ENCODE measurements at places on chromosomes 2 and 18. TPM values are rescaled to one million over a fixed set of nuclear protein-coding genes. Genes with fewer than 3 reads are reported as not detected.

The FAM237A gene
- not detected for total RNA-seq

The HMSD gene
- total RNA-seq = not detected

The ACTG2 gene
- 41.2 TPM for total RNA-seq

The STPG4 gene
- not detected for total RNA-seq

The SLC11A1 gene
- 2.8 TPM for total RNA-seq

The RAPGEF4 gene
- total RNA-seq = 4.8 TPM

DNA sequence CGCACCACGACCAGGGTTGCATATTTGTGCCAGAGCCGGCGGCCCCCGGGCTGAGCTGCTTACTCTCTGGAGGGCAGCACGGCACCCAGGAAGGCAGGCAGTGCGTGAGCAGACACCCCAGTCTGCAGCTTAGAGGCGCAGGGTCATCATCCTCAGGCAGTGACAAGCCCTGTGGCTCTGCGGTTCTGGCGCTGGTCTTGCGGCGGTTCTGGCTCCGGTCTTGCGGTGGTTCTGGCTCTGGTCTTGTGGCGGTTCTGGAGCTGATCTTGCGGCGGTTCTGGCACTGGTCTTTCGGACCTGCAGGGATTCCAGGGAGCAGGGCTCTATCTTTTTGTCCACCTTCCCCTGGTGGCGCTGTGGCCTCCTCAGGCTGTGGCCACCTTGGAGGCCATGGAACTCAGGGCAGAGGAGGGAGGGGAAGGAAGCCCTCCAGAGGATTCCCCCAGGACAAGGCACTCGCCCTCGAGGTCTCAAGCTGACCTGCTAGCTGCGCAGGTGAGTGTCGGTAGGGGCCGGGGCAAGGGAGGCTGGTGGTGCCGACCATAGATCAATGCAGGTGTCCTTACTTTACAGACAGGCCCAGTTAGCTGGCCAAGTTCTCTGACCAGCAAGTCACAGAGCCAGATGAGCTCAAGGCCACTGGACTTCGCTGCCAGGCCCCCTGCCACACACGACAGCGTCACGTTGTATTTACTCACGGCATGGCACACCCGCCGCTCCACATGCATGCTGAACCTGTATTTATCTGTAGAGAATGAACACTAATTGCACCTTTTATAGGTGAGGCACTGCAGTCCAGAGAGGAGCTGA lies 14.9 kb downstream of the ESPNL start:
- no peaks in the 10 kb centered on the region for H3K4me1 ChIP-seq
- H3K4me3 ChIP-seq = no peak overlapping the region
- no peaks in the 10 kb centered on the region for H3K36me3 ChIP-seq
- DNase-seq = peak; percentile 34

DNA sequence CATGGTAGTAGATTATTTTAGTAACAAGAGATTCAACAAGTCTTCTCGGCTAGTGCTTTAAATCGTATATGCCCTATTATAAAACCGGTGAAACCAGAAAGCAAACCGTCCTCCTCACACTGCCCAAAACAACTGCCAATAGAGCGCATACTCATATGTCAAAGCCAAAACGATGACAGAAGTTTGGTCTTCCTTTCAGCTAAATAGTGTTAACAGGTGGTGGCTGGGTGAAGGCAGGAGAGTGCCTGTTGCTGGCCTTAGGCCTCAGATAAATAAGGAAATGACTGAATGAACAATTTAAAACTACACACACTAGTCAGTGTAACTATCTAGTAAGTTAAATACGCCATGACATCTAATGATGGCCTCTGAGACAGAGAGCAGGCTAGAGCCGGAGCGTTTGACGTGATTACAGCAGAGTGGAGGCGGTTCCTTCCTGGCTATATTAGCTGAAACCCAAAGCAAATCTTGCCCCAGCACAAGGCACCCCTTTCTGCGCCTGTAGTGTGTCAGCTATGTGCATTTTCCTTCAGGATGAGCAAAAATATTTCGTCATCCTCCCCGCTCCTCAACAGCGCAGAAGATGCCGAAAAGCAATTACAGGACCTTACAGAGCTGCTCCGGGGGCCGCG lies 1.6 kb downstream of the LONRF2 start:
- peak overlapping the region; percentile 54 for H3K4me3 ChIP-seq
- DNase-seq = no peak
- H3K4me1 ChIP-seq = peaks cover 10% of the 10 kb centered on the region
- no peak overlapping the region for H3K27ac ChIP-seq
- H3K36me3 ChIP-seq = no peaks in the 10 kb centered on the region
- H3K27me3 ChIP-seq = no peaks in the 10 kb centered on the region

DNA sequence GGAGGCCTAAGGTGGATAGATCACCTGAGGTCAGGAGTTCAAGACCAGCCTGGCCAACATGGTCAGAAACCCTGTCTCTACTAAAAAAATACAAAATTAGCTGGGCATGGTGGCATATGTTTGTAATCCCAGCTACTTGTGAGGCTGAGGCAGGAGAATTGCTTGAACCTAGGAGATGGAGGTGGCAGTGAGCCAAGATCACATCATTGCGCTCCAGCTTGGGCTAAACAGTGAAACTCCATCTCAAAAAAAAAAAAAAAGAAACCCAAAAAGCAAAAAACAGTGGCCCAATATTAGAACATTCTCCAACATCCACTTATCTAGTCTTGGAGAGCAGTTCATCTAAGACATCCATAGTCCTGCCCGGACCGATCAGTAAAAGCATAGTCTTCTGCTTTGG lies 260.4 kb downstream of the MREG start:
- no peak overlapping the region for H3K4me3 ChIP-seq
- peaks cover 24% of the 10 kb centered on the region for H3K4me1 ChIP-seq
- H3K27ac ChIP-seq = no peak overlapping the region
- no peaks in the 10 kb centered on the region for H3K27me3 ChIP-seq
- H3K36me3 ChIP-seq = no peaks in the 10 kb centered on the region

- no peaks in the 10 kb centered on the region for H3K27me3 ChIP-seq
- no peak for DNase-seq
- no peak overlapping the region for H3K27ac ChIP-seq
- H3K4me3 ChIP-seq = no peak overlapping the region
- H3K4me1 ChIP-seq = no peaks in the 10 kb centered on the region
Observed at GRCh38 chr2:75517547-75518230, 43.0 kb downstream of the EVA1A start.

DNA sequence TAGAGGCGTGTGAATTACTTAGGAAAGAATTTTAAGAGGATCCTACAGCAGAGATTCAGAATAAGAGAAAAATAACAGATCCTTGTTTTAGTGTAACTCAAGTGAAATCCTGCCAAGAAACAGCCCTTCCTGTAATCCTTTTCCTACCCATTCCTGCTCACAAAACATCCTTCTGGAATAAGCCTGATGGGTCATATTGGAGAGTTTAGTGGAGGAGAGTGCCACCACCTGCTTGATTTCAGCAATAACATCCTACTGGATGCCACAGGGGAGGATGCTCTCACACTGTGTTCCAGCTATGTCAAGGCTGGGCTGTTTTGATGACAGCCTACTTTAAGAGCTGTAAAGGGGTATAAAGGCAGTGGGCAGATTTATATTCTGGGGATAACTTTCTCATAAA lies 54.8 kb upstream of the CCDC178 start:
- H3K27ac ChIP-seq = no peak overlapping the region
- no peak overlapping the region for H3K4me3 ChIP-seq
- no peaks in the 10 kb centered on the region for H3K27me3 ChIP-seq
- no peak for DNase-seq

DNA sequence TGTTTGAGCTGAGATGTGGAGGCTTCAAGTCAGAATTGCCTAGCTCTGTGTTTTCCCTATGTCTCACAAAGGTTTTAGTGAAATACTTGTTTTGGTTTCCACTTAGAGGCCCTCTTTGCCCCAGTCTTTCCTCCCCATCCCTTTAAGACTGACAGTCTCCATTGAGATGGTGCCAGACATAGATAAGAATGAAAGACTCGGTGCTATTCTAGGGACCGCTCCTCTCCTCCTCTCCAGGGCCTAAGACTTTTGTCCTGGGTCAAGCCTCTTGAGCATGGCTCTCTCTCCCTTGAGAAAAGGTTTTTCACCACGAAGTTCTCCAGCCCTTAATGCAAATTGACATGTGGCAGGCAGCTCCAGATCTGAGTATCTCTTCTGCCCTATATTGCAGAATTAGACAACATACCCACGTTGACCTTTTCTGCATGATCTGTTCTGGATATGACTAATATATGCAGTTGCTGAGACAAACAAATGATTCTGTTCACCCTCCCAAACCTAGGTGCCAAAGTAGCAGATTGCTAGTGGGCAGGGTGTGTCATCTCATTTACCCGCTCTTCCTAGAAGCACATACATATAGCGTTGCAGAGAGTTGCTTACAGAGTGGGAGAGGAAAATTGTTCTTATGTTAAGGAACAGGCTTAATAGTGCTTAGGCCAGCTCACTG lies 47.5 kb upstream of the ACSL3 start:
- no peaks in the 10 kb centered on the region for H3K4me1 ChIP-seq
- no peak for DNase-seq
- H3K27ac ChIP-seq = no peak overlapping the region
- H3K27me3 ChIP-seq = no peaks in the 10 kb centered on the region

GRCh38 chr2:149160195-149160594 lies 121.7 kb downstream of the LYPD6B start:
- no peak overlapping the region for H3K4me3 ChIP-seq
- H3K4me1 ChIP-seq = no peaks in the 10 kb centered on the region
- DNase-seq = no peak
- no peaks in the 10 kb centered on the region for H3K27me3 ChIP-seq
- H3K27ac ChIP-seq = no peak overlapping the region

- no peaks in the 10 kb centered on the region for H3K36me3 ChIP-seq
- DNase-seq = no peak
- no peaks in the 10 kb centered on the region for H3K4me1 ChIP-seq
- H3K4me3 ChIP-seq = no peak overlapping the region
Observed at GRCh38 chr2:109242654-109243331, 113.8 kb downstream of the SH3RF3 start.

DNA sequence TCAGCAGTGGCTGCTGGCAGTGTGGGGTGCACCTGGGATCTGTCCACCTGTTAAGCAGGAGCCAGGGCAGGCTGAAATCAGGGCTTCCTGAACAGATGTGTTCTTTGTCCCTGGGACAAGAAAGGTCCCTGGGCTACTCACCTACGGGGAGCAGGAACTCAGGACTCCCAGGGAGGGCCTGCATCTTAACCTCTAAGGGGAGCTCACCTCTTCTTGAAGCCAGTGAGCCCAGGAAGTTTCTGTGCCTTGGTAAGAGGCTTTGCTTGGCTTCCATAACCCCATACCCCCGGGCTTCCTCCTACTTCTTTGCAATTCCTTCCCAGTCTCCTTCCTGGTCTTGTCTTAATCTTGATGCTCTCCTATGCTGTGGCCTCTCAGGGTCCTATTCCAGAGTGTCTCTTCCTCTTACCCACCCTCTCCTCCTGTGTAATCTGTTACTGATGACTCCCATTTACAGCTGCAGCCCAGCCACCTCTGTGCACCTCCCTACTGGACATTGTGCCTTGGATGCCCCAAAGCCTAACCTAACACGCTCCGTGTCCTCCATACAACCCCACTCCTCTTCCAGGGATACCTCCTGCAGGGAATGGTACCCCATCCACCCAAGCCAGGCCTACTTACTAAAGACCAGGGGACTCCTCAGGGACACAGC lies 55.7 kb upstream of the MAPRE3 start:
- no peak for DNase-seq
- H3K4me1 ChIP-seq = no peaks in the 10 kb centered on the region
- H3K36me3 ChIP-seq = no peaks in the 10 kb centered on the region

DNA sequence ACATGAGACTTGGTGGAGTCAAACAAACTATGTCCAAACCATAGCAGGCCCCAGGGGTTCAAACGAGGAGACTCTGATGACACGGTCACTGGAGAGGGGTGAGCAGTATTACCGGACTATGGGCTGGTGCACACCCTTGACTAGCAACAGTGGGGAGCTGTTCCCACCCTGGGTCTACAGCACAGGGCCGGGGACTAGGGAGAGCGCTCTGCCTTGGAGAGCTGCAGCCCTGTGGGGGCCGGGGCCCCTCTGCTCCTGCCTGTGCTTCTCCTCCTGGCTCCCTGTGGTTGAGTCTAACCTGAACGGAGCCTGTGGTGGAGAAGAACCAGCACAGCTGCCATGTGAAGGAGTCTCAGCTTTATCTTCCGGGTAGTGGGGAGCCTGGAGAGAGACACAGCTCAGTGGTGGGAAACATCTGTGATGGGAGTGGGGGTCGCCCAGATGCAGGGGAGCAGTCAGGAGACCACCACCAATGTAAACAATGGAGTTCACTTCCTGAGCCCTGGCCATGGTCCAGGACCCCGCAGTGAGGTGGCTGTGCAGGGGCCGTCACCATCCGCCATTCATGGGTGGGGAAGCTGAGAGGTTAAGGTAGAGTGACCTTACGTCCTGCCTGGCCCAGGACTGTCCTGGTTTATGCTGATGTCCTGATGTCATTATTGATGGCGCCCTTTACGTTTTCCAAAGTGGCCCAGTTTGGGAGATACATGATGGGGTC lies 195.7 kb upstream of the TWIST2 start:
- H3K27ac ChIP-seq = no peak overlapping the region
- H3K4me1 ChIP-seq = no peaks in the 10 kb centered on the region
- no peaks in the 10 kb centered on the region for H3K36me3 ChIP-seq
- no peaks in the 10 kb centered on the region for H3K27me3 ChIP-seq
- no peak overlapping the region for H3K4me3 ChIP-seq

GRCh38 chr18:13797157-13797611 lies 26.8 kb upstream of the MC5R start:
- no peaks in the 10 kb centered on the region for H3K4me1 ChIP-seq
- DNase-seq = no peak
- no peaks in the 10 kb centered on the region for H3K27me3 ChIP-seq
- no peak overlapping the region for H3K4me3 ChIP-seq

DNA sequence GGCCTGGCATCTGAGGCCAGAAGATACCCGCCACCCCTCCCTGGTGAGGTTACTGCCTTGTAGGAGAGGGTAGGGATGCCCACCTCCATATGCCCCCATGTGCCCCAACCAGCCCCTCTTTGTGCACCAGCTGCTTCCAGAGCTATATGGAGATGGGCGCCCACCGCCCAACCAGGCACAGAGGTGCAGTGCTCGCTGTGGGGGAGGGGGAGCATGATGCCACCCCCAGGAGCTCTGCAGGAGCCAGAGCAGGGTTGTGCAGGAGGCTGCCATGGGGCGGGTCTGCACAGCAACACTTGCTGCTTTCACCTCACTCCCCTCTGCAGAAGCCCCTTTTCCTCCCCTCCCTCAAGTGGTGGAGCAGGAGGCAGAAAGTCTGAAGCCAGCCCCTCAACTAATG lies 174.6 kb downstream of the SMAD7 start:
- no peak for DNase-seq
- H3K27ac ChIP-seq = no peak overlapping the region
- H3K4me3 ChIP-seq = no peak overlapping the region
- no peaks in the 10 kb centered on the region for H3K36me3 ChIP-seq

GRCh38 chr2:61639721-61640120 lies 101.6 kb upstream of the XPO1 start:
- no peak overlapping the region for H3K27ac ChIP-seq
- no peak for DNase-seq
- H3K4me3 ChIP-seq = no peak overlapping the region
- H3K27me3 ChIP-seq = no peaks in the 10 kb centered on the region

Data from Peyer's patch (tissue), 4 donors.